ENCODE measurements at places on chromosomes 16 and 17.

DNA sequence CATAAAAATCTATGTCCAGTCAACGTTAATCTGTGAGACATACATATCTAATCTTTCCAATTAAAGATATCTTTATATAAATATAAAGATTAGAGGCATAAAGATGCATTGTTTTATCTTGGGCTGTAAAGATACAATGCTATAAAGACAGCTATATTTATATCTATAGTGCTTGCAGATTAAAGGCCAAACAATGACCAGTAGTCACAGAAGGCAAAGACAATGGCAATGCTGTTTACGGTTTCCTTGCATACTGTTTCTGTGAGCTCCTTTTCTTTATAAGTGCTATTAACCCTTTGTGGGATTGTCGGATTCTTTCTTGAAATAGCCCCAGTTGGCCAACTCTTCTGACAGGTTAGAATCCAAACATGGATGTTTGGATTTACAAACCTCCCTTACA lies 85.5 kb upstream of the SALL1 start:
- no peaks in the 10 kb centered on the region for H3K36me3 ChIP-seq
- no peak for DNase-seq
- no peak overlapping the region for H3K4me3 ChIP-seq
- H3K27me3 ChIP-seq: no peaks in the 10 kb centered on the region
- no peak overlapping the region for H3K27ac ChIP-seq

DNA sequence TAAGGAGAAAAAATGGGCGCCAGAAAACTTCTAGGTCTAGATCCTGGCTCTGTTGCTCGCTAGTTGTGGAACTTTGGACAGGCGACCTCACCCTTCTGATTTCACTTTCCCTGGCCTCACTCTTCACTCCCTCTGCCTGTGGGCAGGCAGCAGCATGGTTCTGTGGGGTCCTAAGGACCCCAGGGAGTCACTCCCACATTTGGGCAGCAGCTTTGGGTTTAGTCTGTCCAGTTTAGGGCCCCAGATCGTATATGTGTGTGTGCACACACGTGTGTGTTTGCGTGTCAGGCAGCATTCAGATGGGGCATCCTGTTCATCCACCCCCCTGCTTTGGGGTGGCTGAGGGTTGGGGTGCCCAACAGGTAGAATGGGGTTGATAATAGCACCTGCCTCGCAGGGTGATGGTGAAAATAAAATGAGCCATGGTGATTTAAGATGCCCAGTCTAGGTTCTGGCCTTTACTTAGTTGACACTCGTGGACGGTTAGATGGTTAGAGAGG lies 102.2 kb downstream of the RAB11FIP4 start:
- H3K27ac ChIP-seq: peak overlapping the region; percentile 93
- H3K4me3 ChIP-seq: peak overlapping the region; percentile 65
- peaks cover 77% of the 10 kb centered on the region for H3K4me1 ChIP-seq

- H3K4me1 ChIP-seq: peaks cover 7% of the 10 kb centered on the region
- H3K27ac ChIP-seq: no peak overlapping the region
- peaks cover 32% of the 10 kb centered on the region for H3K36me3 ChIP-seq
- no peak overlapping the region for H3K4me3 ChIP-seq
Measured at GRCh38 chr16:56414366-56414765, 11.0 kb downstream of the AMFR start.

DNA sequence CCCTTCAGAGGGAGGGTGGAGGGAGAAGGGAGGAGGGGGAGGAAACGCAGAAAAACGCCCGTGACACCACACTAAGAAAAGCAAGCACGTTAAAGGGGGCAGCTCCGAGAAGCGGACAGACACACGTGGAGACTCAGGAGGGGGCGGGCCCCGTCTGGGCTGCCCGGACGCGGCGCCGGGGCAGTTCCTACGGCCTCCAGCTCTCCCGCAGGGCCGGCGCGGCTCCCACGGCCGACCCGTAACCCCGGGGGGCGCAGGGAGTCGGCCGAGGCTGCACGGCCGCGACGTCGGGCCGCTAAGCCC lies 362 bp downstream of the KLHDC4 start:
- peak overlapping the region; percentile 84 for H3K27ac ChIP-seq
- peaks cover 35% of the 10 kb centered on the region for H3K36me3 ChIP-seq
- H3K4me3 ChIP-seq: peak overlapping the region; percentile 100

DNA sequence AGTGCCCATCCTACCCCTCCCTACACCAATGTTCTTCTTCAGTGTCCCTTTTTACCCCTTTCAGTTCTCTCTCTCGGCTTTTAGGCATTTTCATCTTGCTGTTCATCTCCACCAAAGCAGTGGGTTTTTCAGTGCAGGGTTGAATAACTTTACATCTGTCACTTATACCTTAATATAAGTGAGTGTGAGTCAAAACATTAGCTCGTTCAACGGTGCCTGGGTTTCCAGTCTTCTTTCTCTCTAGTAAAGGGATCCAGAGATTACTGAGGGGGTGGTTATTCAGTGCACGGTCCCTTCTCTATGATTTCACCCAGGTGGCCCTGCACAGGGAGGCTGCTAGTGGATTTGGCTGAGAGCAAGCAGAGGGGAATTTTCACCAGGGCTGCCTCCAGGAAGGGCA lies 210.6 kb upstream of the CDH5 start:
- no peaks in the 10 kb centered on the region for H3K27me3 ChIP-seq
- H3K4me1 ChIP-seq: peaks cover 3% of the 10 kb centered on the region
- no peaks in the 10 kb centered on the region for H3K36me3 ChIP-seq
- H3K27ac ChIP-seq: no peak overlapping the region
- no peak overlapping the region for H3K4me3 ChIP-seq

DNA sequence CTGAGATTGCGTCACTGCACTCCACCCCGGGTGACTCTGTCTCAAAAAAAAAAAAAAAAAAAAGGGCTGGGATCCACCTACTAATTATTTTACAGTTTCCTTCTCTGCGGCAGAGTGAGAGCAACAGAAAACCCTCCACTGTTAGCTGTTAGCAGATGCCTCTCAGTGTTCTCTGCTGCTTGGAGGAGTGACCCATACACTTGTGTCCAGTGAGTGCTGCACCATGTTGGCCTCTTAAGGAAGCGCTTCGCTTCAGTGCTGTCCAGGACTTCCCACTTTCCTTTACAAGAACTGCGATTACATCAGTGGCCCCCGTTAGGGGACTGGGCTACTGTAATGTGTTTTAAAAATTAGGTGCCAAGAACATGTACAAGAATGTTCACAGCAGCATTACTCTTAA lies 18.4 kb upstream of the CLEC18B start:
- H3K4me1 ChIP-seq: peaks cover 20% of the 10 kb centered on the region
- peaks cover 13% of the 10 kb centered on the region for H3K36me3 ChIP-seq
- H3K4me3 ChIP-seq: no peak overlapping the region
- DNase-seq: no peak
- H3K27ac ChIP-seq: no peak overlapping the region

DNA sequence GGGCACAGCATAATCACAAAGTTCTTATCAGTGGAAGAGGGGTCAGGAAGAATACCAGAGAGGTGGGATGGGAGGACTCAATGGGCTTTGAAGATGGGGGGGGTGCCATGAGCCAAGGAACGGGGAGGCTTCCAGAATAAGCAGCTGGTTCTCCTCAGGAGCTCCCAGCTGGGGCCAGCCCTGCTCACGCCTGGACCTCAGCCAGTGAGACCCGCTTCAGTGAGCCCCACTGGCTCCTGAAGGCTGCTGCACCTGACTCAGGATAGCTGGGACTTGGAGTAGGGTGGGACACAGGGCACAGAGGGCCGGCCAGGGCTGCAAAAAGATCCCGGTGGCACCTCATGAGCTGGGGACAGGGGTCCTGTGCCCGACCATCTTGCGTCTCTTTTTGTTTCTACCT lies 24.4 kb upstream of the ZC3H18 start:
- H3K27me3 ChIP-seq: peaks cover 3% of the 10 kb centered on the region
- no peaks in the 10 kb centered on the region for H3K4me1 ChIP-seq

- H3K36me3 ChIP-seq: peaks cover 6% of the 10 kb centered on the region
- no peak for DNase-seq
- H3K4me3 ChIP-seq: no peak overlapping the region
- H3K4me1 ChIP-seq: peaks cover 27% of the 10 kb centered on the region
- no peak overlapping the region for H3K27ac ChIP-seq
- no peaks in the 10 kb centered on the region for H3K27me3 ChIP-seq
Measured at GRCh38 chr17:64133546-64134215, 3.7 kb upstream of the ERN1 start.

- no peak overlapping the region for H3K27ac ChIP-seq
- peaks cover 2% of the 10 kb centered on the region for H3K4me1 ChIP-seq
- no peak overlapping the region for H3K4me3 ChIP-seq
- H3K36me3 ChIP-seq: no peaks in the 10 kb centered on the region
- DNase-seq: no peak
Measured at GRCh38 chr17:50625032-50625871, 9.4 kb upstream of the ABCC3 start.

GRCh38 chr16:67490335-67491096 lies 7.2 kb upstream of the AGRP start:
- peaks cover 12% of the 10 kb centered on the region for H3K36me3 ChIP-seq
- H3K27ac ChIP-seq: no peak overlapping the region
- no peak for DNase-seq
- no peaks in the 10 kb centered on the region for H3K27me3 ChIP-seq
- H3K4me3 ChIP-seq: no peak overlapping the region
- peaks cover 2% of the 10 kb centered on the region for H3K4me1 ChIP-seq

GRCh38 chr17:31598399-31598782 lies 206.9 kb downstream of the RAB11FIP4 start:
- H3K27ac ChIP-seq: no peak overlapping the region
- DNase-seq: no peak
- peaks cover 2% of the 10 kb centered on the region for H3K4me1 ChIP-seq
- H3K36me3 ChIP-seq: no peaks in the 10 kb centered on the region
- H3K4me3 ChIP-seq: no peak overlapping the region

GRCh38 chr17:74729368-74729767 lies 7.7 kb upstream of the RAB37 start:
- H3K4me1 ChIP-seq: peaks cover 9% of the 10 kb centered on the region
- no peaks in the 10 kb centered on the region for H3K36me3 ChIP-seq
- H3K4me3 ChIP-seq: no peak overlapping the region

GRCh38 chr17:33028778-33029177 lies 37.1 kb downstream of the SPACA3 start:
- H3K4me1 ChIP-seq: no peaks in the 10 kb centered on the region
- DNase-seq: no peak
- no peaks in the 10 kb centered on the region for H3K36me3 ChIP-seq
- H3K4me3 ChIP-seq: no peak overlapping the region

GRCh38 chr17:77442976-77443747 lies 302.4 kb downstream of the SEC14L1 start:
- H3K36me3 ChIP-seq: peaks cover 9% of the 10 kb centered on the region
- peaks cover 86% of the 10 kb centered on the region for H3K4me1 ChIP-seq
- H3K27me3 ChIP-seq: no peaks in the 10 kb centered on the region
- peak overlapping the region; percentile 99 for H3K27ac ChIP-seq

DNA sequence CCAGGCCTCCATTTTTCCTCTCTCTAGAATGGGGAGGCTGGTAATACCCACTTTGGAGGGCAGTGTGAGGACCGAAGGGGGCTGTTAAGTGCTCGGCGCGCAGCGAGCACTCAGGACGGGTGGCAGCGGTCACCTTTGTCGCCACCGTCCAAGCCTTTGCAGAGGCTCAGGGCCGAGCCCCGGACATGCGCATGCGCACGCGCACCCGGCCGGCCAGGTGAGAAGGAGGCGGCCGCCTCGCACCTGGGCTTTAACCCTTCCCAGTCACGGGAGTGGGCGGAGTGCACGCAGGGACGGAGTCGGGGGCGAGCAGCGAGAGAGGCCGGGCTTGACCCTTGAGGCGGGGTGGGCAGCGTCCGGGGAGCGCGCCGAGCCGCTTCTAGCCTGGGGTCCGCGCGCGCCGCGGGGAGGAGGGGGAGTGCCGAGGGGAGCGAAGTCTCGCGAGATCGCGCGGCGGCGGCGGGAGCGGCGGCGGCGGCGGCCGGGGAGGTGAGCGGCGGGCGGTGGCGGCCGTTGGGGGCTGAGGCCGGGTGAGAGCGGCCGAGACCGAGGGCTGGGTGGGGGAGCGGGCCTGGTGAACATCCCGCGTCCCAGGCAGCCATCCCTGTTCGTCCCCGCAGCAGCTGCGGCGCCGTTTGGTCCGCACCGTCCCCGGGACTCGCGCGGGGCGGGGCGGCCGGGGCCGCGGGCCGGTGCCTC lies at the start of gene MRTFB:
Gene MRTFB (plus strand): TSS at position 443 of the 699 bp plus-strand sequence. CDS start 69,288 bp downstream, outside the sequence.
- H3K4me1 ChIP-seq: peaks cover 9% of the 10 kb centered on the region
- peak within 1 kb of the TSS; percentile 72 for H3K27ac ChIP-seq
- no peaks in the 10 kb centered on the region for H3K36me3 ChIP-seq
- DNase-seq: peak; percentile 77
- peaks cover 2% of the 10 kb centered on the region for H3K27me3 ChIP-seq

DNA sequence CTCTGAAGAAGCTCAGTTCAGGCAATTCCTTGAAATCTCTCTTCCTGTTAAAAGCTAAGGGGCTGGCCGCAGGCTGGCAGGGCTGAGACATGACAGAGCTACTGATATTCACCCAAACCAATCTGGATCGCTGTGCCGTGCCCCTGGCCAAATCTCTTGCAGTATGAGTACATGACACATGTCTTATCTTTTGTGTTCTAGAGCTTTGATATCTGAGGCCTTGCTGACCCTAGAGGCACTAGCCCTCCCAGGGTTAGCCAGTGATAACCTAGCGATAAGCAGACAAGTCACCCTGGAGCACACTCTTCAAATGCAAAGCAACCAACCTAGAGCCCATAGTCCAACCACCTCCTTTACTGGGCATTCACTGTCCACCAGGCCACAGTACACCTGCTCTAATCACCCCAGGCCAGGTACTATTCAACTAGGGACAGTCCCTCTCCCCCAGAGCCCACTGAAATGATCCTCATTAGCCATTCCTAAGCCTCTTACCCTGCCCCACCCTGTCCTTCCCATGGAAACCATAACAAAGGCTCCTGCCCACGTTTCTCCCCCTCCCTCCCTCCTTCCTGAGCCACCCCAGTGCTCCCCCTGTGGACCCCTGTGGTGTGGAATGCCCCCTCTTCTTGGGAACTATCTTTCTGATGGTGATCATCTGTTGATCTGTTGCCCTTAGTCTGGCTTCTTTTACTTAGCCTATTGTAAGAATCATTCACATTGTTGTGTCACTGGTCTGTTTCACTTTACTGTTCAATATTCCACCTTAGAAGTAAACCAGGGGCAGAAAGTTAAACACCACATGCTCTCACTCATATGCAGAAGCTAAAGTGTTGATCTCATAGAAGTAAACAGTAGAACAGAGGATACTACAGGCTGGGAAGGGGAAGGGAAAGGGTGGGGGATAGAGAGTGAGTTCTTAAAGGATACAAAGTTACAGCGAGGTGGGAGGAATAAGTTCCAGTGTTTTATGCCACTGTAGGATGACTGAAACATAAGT lies 52.5 kb downstream of the TEKT5 start:
- DNase-seq: no peak
- no peak overlapping the region for H3K4me3 ChIP-seq
- no peaks in the 10 kb centered on the region for H3K4me1 ChIP-seq
- H3K27ac ChIP-seq: no peak overlapping the region
- H3K36me3 ChIP-seq: no peaks in the 10 kb centered on the region

- no peak for DNase-seq
- H3K4me3 ChIP-seq: peak overlapping the region; percentile 56
- peaks cover 38% of the 10 kb centered on the region for H3K4me1 ChIP-seq
Measured at GRCh38 chr16:84503751-84504395, 586 bp downstream of the MEAK7 start.

GRCh38 chr17:66678827-66679226 lies 156.1 kb upstream of the CACNG5 start:
- no peak for DNase-seq
- H3K4me1 ChIP-seq: peaks cover 26% of the 10 kb centered on the region
- H3K36me3 ChIP-seq: peaks cover 58% of the 10 kb centered on the region
- H3K27ac ChIP-seq: no peak overlapping the region
- no peaks in the 10 kb centered on the region for H3K27me3 ChIP-seq

- peak overlapping the region; percentile 95 for H3K4me3 ChIP-seq
- H3K36me3 ChIP-seq: peaks cover 9% of the 10 kb centered on the region
- H3K27ac ChIP-seq: no peak overlapping the region
- DNase-seq: no peak
Measured at GRCh38 chr17:81713556-81714411, 1.7 kb downstream of the SLC25A10 start.

- H3K27me3 ChIP-seq: peaks cover 51% of the 10 kb centered on the region
- no peak for DNase-seq
- H3K27ac ChIP-seq: no peak overlapping the region
- no peaks in the 10 kb centered on the region for H3K36me3 ChIP-seq
Measured at GRCh38 chr16:21224800-21225199, 8.7 kb upstream of the ANKS4B start.

Measured in activated T-helper 2 cell treated with anti-CD3 and anti-CD28 coated beads, Interferon-gamma antibody, Interleukin-2, Interleukin-4, amounts not matched to agents 10 μg/mL and 5 μg/mL and 100 μg/mL, durations not matched to agents 14 hours and 24 hours and 36 hours (primary cell).